ENCODE measurements at places on chromosomes 16 and 17.

GRCh38 chr17:28366605-28367004 is 1.6 kb upstream of the SEBOX start:
- no peak overlapping the region for H3K4me3 ChIP-seq
- H3K36me3 ChIP-seq, result peaks cover 12% of the 10 kb centered on the region
- no peak for DNase-seq

GRCh38 chr16:66713076-66713475 is 16.5 kb upstream of the CMTM4 start:
- H3K4me1 ChIP-seq, result no peaks in the 10 kb centered on the region
- no peak for DNase-seq
- no peak overlapping the region for H3K4me3 ChIP-seq
- H3K36me3 ChIP-seq, result no peaks in the 10 kb centered on the region
- no peak overlapping the region for H3K27ac ChIP-seq

GRCh38 chr17:78120971-78121800 is 7.4 kb downstream of the TMC6 start:
- no peak overlapping the region for H3K4me3 ChIP-seq
- H3K27me3 ChIP-seq, result no peaks in the 10 kb centered on the region
- no peak overlapping the region for H3K27ac ChIP-seq
- DNase-seq, result no peak
- H3K36me3 ChIP-seq, result peaks cover 74% of the 10 kb centered on the region
- peaks cover 15% of the 10 kb centered on the region for H3K4me1 ChIP-seq

DNA sequence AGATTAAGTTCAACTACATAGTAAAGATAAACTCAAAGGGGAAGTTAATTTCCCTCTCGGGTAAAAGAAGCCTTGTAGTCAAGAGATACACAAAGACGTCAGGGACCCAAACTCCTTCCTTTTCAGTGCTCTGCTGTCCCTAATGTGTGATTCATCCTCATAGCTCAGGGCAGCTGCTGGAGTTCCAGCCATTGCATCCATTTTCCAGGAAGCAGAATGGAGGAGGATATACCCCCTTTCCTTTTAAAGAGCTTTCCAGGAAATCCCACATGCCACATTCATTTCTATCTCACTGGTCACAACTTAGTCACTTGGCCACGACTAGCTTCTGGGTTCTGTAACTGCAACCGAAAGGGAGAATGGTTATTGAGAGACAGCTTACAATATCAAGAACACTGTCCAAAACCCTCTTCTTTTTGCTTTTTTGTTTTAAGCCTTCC is 95.3 kb downstream of the SOCS1 start:
- H3K27me3 ChIP-seq, result no peaks in the 10 kb centered on the region
- H3K36me3 ChIP-seq, result no peaks in the 10 kb centered on the region
- no peak overlapping the region for H3K27ac ChIP-seq
- DNase-seq, result no peak

GRCh38 chr17:29620779-29621500 is 1.8 kb downstream of the CORO6 start:
- DNase-seq, result no peak
- H3K27me3 ChIP-seq, result peaks cover 48% of the 10 kb centered on the region
- peaks cover 3% of the 10 kb centered on the region for H3K36me3 ChIP-seq

GRCh38 chr17:46726206-46726605 is 92.3 kb downstream of the WNT3 start:
- H3K36me3 ChIP-seq, result no peaks in the 10 kb centered on the region
- H3K4me1 ChIP-seq, result no peaks in the 10 kb centered on the region
- DNase-seq, result no peak
- H3K27me3 ChIP-seq, result no peaks in the 10 kb centered on the region

DNA sequence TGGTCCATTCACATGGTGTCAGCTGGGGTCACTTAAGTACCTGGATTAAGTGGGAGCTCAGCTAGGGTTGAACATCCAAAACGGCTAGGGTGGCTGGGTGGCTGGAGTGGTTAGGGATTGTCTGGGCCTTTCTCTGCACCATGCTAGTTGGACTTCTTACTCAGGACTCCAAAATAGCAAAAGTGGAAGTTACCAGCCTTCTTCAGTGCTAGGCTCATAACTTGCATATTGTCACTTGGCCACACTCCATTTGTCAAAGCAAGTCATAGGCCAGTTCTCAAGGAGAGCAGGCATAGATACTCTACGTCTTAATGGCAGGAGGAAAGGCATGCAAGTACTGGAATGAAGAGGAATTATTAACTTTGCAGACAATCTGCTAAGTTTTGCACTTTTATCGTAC is 69.7 kb downstream of the ESRP2 start:
- no peak for DNase-seq
- no peak overlapping the region for H3K4me3 ChIP-seq
- H3K27ac ChIP-seq, result no peak overlapping the region
- no peaks in the 10 kb centered on the region for H3K4me1 ChIP-seq

- no peaks in the 10 kb centered on the region for H3K4me1 ChIP-seq
- no peak overlapping the region for H3K4me3 ChIP-seq
Observed at GRCh38 chr16:65313936-65314626, 192.2 kb upstream of the CDH11 start.

- no peak for DNase-seq
- no peaks in the 10 kb centered on the region for H3K27me3 ChIP-seq
- H3K4me3 ChIP-seq, result no peak overlapping the region
- no peak overlapping the region for H3K27ac ChIP-seq
Observed at GRCh38 chr16:20214401-20214800, 112.9 kb downstream of the GP2 start.

DNA sequence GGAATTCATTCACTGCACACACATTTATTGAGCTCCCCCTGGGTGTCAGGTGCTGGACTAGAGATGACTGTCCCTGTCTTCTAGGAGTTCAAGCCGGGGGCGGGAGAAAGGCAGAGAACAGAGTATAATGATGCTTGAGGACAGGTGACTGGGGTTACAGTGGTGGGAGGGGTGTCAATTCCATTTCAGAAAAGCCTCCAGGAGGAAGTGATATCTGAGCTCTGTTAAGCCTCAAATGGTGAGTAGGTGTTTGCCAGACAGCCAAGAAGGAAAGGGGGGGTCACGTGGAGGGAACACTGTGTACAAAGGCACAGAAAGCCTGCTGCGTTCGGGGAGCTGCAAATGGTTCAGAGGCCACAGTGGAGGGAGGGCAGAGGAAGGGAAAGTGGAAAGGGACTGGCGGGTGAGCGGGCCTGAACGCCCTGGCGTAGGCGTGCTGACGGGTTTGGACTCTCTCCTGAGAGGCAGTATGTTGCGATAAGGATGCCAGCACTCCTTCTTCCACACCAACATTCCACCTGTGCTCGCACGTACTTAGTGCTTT is 9.7 kb upstream of the NXPH3 start:
- H3K36me3 ChIP-seq, result no peaks in the 10 kb centered on the region
- DNase-seq, result no peak
- H3K4me1 ChIP-seq, result no peaks in the 10 kb centered on the region
- peak overlapping the region; percentile 77 for H3K27ac ChIP-seq
- peaks cover 9% of the 10 kb centered on the region for H3K27me3 ChIP-seq
